PC-9 (cell line): ENCODE measurements at places on chromosomes 7 and 10. TPM values are rescaled to one million over a fixed set of nuclear protein-coding genes. Genes with fewer than 3 reads are reported as not detected.

The EVX1 gene
- total RNA-seq = not detected in 2 replicates

The PRPS1L1 gene
- not detected in 2 replicates for total RNA-seq

The CALML3 gene
- total RNA-seq = not detected in 2 replicates

DNA sequence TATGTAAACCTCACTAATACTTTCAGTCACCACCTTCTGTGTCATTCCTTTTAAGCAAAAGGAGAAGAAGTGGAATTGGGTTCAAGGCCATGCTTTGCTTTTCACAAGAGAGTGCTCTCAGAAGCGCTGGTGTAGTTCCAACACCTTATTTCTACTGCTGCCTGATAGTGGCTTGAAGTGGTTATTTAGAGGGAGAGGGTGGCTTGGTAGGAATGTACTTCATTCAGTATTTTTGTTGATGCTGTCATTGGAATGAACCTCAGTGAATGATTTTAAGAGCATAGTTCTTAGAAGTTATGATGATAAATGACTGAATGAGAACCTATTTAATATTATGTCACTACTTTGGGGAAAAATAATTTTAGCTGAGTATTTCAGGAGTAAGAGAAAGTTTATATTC is 396.7 kb downstream of the EXOC4 start:
- no peak for DNase-seq
